ENCODE measurements at places on chromosomes 7 and 10.

DNA sequence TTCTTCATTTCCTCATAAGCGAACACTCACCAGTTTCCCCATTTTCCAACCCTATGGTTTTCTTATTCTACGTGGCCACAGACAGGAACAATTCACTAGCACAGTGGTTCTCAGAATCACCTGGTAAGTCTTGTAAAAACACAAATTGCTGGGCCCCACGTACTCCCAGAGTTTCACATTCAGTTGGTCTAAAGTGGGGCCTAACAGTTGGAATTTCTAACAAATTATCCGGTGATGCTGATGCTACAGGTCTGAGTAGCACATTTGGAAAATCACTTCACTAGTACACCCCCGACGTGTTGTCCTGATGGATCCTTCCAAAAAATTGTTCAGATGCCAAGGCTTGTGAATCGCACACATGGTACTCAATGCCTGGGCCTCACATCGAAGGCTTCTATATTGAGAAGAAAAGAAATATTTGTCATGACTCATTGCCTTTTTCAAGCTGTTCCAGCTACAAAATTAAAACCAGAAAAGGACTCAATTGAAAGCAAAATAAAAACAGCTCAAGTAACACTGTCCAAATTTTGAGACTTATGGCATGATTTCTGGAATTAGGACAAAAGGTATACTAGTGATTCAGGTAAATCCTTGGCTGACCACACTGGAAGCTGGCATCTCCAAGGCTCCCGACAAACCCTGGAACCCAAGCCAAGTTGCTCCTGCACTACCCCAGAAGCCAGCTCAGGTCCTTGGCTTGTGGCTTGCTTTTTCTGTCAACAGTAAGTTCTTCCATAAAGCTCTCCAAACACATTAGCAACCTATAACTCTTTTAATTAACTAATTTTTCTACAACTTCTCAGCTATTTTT is 12.9 kb upstream of the VIM start:
- no peak for DNase-seq

DNA sequence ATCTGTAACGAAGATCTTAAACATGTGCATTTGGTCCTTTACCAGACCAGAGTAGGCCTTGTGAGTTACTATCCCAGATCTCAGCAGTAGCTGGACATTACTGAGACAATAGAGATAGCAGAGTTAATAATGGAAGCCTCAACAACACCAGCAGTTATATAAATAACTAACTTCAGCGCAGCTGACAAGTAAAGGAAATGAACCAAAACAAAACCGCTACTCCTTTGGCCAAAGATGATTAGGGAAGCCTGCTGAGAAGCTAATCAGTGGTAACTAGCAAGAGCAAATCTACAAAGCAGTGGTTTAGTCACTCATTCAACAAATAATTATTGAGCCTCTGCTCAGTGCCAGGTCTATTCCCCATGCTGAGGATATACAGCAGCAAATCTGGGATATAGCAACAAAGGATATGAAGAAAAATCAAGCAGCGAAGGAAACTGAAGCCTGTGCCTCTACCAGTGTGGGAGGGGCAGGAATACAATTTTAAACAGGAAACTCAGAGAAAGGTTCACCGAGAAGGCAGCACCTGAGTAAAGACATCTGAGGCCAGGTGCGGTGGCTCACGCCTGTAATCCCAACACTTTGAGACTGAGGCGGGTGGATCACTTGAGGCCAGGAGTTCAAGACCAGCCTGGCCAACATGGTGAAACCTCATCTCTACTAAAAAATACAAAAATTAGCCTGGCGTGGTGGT is 103.6 kb downstream of the ELMO1 start:
- DNase-seq: no peak

- no peak for DNase-seq
These were observed 292.6 kb upstream of the MGMT start for GRCh38 chr10:129174232-129175014.

DNA sequence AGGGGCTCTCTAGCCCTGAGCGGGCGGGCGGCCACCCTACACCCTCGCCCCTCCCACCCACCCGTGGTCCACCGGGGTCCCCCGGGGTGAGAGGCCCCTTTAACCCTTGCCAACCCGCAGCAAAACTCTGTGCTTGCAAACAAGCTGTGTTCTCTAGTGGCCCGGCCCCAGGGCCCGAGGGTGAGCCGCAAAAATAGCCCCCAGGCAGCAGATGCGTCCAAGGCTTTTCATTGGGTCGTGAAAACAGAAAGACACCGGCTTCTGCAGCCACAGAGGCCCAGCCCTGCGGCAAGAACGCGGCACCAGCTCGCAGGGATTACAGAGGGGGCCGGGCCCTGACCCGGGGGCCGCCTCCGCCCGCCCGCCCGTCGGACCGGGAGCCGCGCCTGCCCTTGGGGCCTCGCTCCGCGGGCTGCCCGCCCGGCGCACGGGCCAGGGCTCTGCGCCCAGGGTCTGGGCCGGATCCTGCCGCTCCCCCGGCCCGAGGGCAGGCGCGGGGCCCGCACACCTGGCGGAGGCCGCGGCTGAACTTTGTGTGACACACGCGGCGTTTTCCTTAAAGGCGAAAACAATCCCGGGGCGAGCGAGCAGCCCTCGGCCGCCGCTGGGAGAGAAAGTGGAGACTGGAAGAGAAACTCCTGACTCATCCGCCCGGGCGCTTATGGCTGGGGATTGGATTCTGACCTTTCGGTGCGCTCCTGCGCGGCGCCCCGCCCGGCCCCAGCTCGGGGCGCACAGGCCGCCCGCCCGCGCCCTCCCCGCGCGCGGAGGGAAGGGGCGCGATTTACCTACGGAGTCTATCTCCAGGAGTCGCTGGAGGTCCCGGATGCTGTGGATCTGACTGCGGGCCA is 2.8 kb downstream of the PDGFA start:
- DNase-seq: no peak

- DNase-seq: no peak
These were observed 55.7 kb downstream of the HSPA12A start for GRCh38 chr10:116686632-116687031.

DNA sequence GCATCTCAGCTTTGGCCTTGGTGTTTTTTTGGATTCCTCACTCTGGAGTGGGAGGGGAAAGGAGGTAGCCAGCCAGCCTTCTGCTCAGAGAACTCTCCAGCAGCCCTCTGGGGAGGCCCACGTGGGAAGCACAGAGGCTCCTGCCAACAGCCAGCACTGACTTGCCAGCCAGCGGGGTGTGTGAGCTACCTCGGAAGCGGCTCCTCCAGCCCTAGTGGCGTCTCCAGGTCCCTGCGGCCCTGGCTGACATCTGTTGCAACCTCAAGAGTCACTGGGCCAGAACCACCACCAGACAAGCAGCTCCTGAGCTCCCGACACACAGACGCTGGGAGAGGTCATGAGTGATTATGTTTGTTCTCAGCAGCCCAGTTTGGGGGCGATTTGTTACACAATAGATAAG is 180.2 kb upstream of the FZD8 start:
- no peak for DNase-seq

DNA sequence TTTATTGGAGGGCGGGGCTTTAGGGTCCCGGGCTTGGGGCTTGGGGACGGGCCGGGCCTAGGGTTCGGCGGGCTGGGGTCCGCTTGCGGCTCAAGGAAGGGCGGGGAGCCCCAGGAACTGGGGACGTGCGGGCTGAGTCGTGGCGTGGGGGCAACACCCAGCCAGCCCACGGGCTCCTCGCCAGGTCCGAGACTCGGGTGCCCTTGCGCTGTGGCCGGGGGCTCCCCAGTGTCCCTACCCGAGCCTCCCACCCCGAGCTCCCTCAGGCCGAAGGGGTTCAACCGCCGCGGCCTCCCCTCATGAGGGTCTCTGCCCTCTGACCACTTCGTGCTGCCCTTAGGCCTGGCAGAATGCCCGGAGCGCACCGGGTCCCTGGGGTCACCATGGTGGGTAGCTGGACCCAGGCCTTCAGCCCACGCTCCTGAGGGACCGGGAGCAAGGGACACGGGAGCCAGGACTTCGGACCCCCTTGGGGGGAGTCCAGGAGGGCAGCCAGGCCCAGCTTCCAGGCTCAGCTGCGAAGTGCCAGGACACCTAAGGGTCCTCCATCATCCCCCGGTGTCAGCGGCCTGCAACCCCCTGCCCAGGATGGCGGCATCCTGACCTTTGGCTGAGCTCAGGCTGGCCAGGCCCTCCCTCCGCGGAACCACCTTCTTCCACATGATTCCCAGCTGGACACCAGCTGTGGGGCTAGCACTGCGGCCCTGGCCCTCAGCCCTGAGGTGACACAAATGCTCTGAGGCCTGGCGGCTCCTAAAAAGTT is 524 bp upstream of the FUOM start:
- DNase-seq: no peak

DNA sequence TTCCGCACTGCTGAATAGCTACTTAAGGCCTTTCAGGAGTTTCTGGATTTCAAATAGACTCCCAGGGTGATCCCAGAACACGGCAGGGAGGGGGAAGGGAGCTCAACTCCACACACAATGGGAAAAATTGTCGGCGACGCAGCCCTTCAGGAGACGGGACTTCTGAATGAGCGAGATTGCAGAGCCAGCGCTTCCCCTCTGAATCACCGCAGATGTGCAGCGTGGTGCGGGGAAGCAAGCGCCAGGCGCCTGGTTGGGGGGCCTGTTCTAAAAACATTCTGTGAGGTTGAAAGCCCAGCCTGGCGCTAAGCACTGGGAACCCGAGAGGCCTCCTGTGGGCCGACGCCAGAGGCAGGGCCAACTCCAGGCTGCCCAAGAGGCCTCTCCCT is 163.3 kb downstream of the MAD1L1 start:
- no peak for DNase-seq

- DNase-seq: no peak
These were observed 62.8 kb downstream of the ARMH3 start for GRCh38 chr10:101993221-101993620.

DNA sequence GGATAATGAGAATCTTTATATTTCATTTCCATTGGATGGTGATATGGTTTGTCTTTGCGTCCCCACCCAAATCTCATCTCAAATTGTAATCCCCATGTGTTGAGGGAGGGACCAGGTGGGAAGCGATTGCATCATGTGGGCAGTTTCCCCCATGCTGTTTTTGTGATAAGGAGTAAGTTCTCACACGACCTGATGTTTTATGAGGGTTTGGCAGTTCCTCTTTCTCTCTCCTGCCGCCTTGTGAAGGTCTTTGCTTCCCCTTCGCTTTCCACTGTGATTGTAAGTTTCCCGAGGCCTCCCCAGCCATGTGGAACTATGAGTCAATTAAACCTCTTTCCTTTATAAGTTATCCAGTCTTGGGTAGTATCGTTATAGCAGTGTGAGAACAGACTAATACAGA is 59.4 kb downstream of the MTPN start:
- DNase-seq: no peak

- DNase-seq: no peak
These were observed 6.9 kb downstream of the SNX10 start for GRCh38 chr7:26298472-26299058.

GRCh38 chr7:66099551-66100407 is 14.9 kb upstream of the CRCP start:
- no peak for DNase-seq

GRCh38 chr10:79249186-79250121 is 97.8 kb upstream of the PPIF start:
- no peak for DNase-seq

GRCh38 chr10:33566426-33566825 is 232.0 kb upstream of the NRP1 start:
- DNase-seq: no peak

DNA sequence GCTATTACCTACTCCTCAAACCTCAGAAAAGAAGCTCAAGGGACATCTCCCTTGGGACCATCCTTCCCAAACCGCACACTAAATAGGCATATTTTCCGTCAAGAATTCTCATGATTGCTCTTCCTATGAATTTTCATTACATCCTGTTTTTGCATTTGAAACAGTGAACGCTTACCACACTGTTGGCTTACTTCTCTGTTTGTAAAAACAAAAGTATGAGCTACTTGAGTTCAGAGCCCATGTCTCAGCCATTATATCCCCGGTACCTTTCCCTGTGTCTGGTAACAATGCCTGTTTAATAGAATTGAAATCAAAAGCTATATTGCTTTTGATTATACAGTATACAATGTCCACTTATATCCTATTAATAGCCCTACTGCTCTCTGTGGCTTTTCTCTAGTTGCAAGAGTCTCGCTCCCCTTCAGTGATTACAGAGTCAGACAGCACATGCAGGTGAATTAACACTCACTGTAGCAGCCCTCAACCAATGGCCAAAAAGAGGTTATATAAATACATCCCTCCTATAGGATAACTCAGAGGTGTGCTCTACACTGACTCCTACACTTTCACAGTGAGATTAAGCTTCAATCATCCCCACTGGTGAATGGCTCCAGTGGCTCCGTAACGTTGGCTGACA is 264.4 kb downstream of the SORCS1 start:
- no peak for DNase-seq

DNA sequence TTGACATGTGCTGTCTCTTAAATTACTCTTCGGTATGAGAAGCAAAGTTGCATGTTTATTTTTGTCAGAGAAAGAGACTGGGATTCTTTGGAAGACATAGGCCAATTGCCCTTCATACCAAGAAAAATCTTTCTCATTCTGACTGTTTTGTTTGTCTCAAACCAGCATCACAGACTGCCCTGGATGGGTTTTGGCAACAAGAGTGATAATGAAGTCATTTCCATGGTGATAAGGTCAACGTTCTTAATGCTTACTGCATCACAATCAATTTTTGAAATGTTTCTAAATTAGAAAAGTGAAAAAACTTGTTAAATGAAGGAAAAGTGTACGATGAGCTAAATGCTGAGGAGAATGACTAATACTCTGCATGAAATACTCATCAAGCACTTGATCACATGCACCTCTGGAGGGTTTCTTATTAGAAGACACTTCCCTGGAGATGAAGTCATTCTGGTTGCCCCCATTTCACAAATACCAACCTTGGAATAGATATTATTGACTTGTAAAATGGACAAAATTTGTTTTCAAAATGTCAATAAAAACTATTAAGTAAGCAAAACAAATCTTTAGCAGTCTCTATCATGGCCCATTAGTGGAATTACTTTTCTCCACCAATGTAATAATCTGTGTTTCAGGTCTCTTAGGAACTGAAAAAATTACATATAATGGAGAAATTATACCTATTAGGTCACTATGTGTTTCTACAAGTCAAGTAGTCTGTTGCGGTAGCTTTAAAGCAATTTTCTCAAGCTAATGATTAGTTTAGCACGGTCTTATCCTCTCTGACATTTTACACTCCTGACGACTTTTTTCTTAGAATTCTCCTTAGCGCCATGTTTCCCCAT is 19.9 kb upstream of the SEC61G start:
- DNase-seq: no peak

DNA sequence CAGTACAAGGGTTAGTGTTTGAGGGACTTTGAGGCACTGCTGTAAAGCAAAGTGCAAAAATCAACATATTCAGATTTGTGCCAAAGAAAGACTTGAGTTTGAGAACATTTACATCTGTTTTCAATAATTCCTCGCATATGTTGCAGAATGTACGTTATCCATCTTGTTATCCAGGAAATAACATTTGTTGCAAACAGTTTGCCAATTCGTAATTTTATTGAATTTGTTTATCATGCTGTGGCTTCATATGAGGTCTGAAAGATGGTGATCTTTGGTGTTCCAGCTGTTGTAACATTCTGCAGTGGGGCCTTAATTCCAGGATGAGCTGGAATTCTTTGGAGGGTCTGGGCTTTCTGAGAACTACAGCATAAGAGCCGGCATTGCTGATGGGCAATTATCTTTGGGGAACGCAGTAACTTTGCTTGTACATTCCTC is 396.2 kb downstream of the LRMDA start:
- no peak for DNase-seq

All from D721Med (cell line).